Renal cortical epithelial cell (primary cell): ENCODE measurements at places on chromosomes 11 and 22. TPM values are rescaled to one million over a fixed set of nuclear protein-coding genes. Genes with fewer than 3 reads are reported as not detected.

DNA sequence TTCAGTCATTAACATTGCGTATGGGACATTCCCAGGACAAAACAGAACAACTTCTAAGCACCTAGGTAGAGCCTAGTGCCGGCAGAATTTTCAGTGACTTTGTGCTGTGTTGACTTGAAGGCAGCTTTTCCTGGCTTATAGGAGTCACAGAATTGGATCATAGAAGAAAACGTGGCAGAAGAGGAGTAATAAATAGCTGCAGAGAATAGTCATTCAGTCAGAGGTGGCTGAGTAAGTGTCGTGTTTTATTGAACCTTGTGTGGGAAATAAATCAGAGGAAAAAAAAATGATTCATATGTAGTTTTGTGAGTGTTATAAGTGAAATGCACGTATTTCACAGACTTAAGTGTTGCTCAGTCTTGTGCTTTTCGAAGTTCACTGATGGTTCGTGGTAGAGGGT lies 2.1 kb downstream of the BARX2 start:
- DNase-seq: no peak

- no peak for DNase-seq
These were observed 11.8 kb upstream of the CAVIN3 start for GRCh38 chr11:6332066-6332465.

DNA sequence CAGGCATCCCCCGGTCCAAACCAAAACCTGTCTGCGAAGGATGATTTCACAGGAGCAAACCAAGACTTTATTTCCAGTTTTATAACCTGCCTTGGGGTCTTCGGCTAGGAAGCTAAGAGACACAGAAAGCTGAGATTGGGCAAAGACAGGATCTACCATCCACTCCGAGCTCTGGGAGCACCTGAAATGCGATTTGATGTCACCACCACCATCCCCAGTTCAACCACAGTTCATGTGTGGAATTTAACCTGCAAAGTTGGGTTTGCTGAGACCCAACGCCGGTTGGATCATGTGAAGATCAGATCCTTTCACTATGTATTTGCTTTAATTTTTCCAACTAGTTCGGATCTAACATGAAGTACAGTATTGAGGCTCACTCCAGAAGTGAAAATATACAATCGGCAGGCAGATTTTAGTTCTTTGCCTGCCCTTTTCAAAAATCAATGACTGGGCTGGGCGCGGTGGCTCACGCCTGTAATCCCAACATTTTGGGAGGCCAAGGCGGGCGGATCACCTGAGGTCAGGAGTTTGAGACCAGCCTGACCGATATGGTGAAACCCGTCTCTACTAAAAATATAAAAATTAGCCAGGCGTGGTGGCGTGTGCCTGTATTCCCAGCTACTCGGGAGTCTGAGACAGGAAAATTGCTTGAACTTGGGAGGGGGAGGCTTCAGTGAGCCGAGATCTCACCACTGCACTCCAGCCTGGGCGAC lies 1.4 kb upstream of the C11orf24 start:
- DNase-seq: no peak

- DNase-seq: peak; percentile 25
These were observed 110.3 kb downstream of the ATXN10 start for GRCh38 chr22:45781966-45782365.

DNA sequence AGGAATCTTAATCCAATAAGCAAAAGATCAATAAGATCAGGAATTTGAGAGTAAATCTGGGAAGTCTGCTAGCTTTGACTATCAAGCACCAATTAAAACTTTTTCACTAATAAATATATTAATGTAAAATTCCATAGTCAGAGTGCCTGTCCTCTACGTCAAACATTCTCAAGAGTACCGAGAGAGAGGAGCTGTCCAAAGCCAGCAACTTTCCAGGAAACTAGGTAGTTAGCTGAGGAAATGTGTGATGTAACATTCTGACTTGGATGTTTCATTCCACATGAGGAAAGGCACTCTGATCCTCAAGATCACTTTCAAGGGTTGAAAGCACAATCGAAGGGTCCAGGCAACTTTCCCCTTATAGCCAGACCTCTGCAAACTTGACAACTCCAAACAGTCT lies 113.2 kb downstream of the STK33 start:
- no peak for DNase-seq

GRCh38 chr22:38397189-38398085 lies 57.6 kb downstream of the KCNJ4 start:
- DNase-seq: no peak

Gene SLC22A12
- not detected in 2 replicates for total RNA-seq

DNA sequence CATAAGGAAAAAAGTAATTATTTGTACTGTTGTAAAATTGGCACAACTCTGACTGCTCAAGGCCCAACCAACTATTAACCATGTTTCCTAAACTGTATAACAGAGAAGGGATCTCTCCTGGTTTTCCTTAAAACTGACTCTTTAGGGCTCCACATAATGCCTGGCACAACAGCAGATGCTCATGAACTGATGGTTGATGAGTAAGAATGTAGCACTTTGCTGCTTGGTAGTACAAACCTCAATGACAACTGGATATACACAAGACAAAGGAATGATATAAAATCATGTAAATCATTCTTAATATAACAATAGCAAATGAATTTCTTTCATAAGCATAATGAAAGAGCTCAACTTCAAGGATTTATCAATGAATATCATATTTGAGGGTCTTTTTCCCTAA lies 11.7 kb downstream of the MSANTD2 start:
- peak; percentile 8 for DNase-seq

GRCh38 chr11:38900211-38900610 lies 2302.2 kb upstream of the RAG2 start:
- no peak for DNase-seq

DNA sequence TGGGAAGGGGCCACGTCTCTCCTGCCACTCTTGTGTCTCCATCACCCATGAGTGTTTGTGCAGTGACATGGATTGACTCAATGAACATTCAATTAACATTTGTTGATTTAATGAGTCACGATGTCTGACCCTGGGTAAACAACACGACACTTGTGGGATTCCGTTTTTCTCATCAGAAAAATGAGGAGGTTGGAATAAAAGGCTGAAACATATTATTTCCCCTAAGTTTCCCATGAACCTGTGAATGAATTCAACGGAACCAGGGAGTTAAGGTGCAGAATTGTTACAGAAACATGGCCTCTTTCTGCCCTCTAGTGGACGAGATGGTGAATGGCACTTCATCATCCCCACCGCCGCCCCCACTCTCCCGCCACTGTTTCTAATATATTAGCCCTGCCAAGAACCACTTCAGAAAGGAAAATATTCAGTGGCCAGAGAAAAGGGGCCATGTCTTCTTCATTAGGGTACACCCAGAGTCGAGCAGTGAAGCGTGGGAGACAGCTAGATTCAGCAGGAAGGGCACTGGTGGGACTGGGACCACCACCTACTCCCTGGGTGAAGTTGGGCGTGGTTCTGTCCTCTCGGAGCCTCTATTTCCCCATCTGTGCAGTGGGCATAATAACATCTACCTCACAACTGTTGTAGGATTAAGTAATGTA lies 46.3 kb upstream of the SYT13 start:
- DNase-seq: peak; percentile 35

Gene MPZL3
- 15.8 and 41.8 TPM in 2 replicates for total RNA-seq

DNA sequence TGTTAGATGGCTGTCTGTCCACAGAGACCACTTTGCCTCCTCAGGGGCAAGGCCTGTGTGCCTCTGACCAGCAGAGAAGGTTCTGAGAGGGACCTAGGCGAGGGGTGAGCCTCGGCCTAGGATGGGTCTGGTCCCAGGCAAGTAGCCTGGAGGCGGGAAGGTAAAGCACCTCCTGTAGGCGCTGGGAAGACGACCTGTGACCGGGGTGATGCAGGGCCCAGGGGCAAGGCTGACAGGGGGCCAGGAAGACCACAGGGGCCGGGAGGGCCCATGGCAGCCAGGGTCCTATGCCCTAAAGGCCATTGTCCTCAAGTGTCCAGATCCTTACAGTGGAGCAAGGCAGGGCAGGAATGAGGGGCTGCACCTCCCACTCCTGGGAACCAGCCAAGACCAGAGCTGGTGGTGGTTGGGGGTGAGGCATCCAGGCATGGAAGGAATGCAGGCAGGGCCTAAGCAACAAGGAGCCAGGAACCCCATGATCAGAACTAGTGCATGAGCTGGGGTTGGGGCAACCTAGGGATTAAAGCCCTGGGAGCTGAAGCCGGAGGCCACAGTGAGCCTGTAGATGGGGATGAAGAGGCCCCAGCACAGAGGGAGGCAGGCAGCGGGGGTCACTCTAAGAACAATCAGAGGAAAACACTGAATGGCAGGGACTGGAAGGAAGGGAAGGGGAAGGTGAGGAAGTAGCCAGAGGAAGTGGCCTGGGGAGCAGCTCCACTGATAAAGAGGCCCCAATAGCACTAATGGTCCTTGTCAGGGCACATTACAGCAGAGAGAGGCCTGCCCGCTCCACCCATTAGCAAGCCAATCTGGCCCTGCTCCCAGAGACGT lies 32.9 kb upstream of the KLHL35 start:
- peak; percentile 65 for DNase-seq

DNA sequence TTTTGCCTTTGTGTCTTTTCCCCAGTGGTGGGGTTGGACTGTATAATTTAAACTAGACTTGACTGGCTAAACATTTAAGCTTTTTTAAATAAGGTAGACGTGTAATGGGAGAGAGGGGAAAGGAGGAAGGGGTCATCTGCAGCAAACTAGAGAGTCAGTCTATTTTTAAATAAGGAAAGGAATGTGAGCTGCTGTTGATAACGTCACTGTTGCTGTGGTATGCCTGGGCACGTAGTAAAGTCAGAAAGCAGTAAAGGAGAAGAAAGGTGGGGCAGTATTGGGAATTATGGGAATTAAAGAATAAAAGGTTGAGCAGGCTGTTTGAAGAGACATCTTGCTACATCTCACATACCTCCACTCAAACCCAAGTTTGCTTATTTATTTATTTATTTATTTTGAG lies 80.4 kb upstream of the FSHB start:
- DNase-seq: no peak

DNA sequence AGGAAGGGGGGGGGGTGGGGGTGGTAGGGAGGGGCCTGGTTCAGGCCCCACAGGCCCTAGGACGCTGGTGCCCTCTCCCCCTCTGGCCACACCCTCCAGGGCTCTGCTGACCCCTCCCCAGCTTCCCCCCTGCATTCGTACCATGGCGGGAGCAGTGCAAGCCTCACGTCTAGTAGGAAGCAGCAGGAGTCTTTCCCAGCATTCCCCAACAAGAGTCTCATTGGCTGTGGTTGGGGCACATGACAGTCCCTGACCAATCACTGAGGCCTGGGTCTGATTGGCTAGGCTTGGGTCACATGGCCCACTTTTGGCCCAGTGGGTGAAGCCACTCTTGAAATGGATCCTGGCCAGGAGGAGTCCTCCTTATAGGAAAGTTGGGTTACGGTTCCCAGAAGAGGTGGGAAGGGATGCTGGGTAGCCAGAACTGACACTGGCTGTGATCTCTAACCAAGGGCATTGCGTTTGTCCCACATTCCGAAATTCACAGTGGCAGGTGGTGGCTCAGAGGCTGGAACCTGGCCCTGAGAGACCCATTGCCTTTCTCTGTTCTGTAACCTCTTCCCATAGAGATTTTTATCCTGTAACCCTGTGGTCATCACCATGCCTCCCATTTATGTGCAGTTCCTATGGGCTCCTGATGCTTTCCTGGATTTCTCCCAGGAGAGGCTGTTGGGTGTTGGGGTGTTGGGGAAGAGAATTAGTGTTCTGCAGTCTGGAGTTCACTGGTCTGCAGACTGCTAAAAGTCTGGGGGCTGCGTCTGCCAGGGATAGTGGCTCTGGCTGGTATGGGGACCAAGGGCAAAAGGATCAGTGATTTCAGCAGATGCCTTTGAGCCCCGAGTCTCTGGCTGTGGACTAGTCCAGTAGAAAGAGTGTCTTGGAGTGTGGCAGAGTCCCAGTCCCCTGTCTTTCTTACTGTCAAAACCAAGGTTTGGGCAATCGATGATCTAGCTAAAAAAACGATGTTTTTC lies 58.9 kb upstream of the MYEOV start:
- no peak for DNase-seq

GRCh38 chr22:46068593-46069491 lies 81.5 kb upstream of the PPARA start:
- peak; percentile 73 for DNase-seq

Gene LDHAL6A
- not detected in 2 replicates for total RNA-seq

GRCh38 chr11:10108915-10109680 lies 184.9 kb downstream of the SBF2 start:
- no peak for DNase-seq
